ENCODE measurements at places on chromosomes 7 and 10. TPM values are rescaled to one million over a fixed set of nuclear protein-coding genes. Genes with fewer than 3 reads are reported as not detected.

The SAMD9L gene
- 5.5 TPM for total RNA-seq

The PRPF18 gene
- total RNA-seq, result 39.0 TPM

The SEMA3A gene
- 53.5 TPM for total RNA-seq

The ZPBP gene
- not detected for total RNA-seq

The NEURL1 gene
- total RNA-seq, result 0.66 TPM

The GFRA1 gene
- total RNA-seq, result 0.34 TPM

The RBM48 gene
- 12.5 TPM for total RNA-seq

Measured in A375 (cell line).